ENCODE measurements at places on chromosomes 5 and 9.
A peak's percentile ranks its signal among the peaks of the same experiment; 100 is the strongest.

DNA sequence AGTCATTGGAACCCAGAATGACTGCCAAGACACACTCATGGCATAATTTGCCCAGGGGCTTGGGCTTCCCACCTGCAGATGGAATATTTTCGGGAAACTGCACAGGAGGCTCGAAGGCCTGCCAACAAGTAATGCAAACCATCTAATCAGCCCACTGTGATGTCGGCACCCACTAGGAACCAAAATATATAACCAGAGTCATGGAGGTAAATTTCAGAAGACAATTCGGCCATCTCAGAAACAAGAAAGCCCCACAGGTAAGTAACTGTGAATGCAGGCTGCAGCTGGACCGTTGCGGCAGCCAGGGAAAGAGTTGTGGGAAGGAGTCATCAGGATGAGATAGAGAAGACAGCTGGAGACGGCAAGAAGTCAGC is 264.4 kb downstream of the SYK start:
- DNase-seq: no peak

DNA sequence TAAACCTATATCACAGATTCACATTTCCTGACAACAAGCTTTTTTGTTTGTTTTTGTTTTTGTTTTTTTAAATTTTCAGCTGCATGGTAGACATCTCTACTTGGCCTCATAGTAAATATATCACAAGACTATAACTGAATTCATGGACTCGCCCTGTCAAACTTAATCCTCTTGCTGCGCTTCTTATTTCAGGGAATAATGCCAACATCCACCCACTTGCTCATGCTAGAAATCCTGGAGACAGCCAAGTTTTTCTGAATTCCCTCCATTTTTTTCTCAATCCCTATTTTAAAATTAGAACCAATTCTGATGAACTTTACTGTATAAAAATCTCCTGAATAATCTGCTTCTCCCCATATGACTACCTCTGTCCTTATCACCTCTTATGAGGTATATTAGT is 283.6 kb upstream of the RPS23 start:
- DNase-seq: no peak

- no peak for DNase-seq
Observed at GRCh38 chr9:71916834-71917534, 5.5 kb downstream of the C9orf85 start.

GRCh38 chr5:122195802-122196394 is 66.6 kb downstream of the ZNF474 start:
- peak; percentile 79 for DNase-seq

- DNase-seq: no peak
Observed at GRCh38 chr5:78879516-78879915, 105.6 kb downstream of the ARSB start.

DNA sequence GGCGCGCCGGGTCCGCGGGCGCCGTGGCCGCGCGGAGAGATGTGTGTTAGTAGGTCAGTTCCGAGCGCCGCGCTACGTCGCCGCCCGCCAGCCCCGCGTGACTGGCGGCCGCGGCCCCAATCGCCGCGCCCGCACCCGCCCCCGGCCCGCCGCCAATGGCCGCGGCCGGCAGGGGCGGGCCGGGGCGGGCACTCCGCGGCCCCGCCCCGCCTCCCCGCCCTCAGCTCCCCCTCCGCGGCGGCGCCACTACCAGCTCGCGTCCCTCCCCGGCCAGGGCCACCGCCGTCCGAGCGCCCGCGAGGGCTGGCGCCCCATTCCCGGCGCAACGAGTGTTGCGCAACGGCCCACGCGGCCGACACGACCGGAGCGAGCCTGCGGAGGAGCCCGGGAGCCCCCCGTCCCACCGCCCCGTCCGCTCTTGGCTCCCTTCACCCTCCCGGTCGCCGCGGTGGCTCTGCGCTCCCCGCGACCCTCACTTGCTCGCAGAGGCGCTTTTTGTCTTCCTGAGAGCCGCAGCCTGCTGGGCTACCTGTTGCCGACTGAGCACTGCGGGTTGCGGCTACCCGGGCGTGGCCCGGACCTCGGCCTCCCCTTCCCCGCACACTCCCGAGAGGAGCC is at the start of gene NFIL3:
TSS of gene NFIL3 (minus strand) at position 48 of the 618 bp plus-strand sequence. CDS start 13,098 bp downstream, outside the sequence.
- DNase-seq: peak; percentile 72

DNA sequence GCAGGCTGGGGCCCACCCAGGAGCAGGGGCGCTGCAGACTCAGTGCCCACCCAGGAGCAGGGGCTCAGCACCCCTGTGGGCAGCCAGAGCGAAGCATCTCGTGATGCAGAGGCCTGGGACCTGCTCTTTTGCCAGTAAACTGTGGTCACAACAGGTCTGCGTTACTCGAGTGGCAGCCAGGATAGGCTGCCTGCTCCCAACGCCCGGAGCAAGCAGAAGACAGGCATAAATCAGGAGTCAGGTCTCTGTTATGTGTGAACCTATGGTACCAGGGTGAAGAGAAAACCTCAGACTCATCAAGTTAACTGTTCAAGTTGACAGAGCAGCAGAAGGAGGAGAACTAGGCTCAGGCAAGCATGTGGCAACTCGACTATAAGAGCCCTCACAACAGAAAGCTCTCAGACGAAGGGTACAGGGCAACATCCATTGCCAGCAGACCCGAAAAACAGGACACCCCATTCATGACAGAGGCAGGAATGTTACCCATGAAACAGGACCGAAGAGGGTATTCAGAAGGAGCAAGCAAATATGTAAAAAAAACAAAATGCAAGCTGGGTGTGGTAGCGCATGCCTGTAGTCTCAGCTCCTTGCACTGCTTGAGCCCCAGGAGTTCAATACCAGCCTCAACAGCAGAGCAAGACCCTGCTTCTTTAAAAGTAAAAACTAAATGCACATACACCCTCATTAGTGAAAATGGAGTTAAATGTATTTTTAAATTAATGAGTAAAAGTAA is 71.7 kb downstream of the GOLPH3 start:
- DNase-seq: no peak

GRCh38 chr5:35182910-35183535 is 47.3 kb downstream of the PRLR start:
- peak; percentile 43 for DNase-seq

DNA sequence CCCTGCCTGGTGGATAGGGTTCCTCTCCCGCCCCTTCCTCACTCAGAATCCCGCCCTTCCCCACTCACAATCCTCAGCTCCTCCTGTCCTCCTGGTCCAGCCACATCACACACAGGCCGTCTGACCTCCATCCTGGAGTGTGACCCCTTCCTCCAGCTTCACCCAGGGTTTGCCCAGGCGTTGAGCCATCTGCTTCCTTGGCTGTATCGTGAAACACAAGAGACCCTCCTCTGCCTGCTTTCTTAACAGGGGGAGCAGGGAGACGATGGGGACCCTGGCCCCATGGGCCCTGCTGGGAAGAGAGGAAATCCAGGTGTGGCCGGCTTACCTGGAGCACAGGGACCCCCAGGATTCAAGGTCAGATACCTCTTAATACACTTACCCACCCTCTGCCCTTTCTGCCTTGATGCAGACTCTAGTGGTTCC is 32.3 kb upstream of the ORM1 start:
- DNase-seq: no peak

DNA sequence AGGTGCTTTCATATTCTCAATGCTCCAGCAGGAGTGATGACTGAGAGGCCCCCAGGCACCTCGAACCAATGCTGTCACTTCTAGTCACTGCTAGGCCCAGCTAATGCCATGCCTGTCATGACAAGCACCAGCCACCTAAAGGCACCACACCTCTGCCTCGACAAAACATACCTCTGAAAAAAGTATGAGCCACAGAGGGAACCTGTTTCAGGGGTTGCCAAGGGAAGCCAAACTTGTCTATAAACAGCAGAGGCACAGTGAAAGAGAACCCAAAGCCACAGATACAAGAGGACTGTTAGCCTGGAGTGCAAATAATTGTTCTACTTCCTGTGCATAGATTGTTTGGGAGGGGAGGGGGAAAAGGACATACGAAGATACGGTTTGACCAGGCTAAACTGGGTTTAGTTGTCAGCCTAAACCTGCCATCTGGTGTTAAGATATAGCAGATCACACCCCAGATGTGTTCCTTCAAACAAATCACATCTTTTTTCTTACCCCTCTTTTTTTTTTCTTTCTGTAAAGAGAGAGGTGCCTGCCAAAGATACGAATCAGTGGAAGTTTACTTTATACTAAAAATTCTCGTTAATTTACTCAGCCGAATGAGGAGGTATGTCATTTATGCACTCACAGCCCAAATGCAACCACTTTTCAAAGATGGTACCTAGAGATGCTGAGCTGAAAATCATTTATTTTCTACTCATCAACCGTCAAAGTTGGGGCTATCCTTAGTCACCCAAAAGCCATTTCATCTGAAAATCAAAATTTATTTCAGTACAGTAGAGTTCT is 45.7 kb downstream of the BNC2 start:
- no peak for DNase-seq

DNA sequence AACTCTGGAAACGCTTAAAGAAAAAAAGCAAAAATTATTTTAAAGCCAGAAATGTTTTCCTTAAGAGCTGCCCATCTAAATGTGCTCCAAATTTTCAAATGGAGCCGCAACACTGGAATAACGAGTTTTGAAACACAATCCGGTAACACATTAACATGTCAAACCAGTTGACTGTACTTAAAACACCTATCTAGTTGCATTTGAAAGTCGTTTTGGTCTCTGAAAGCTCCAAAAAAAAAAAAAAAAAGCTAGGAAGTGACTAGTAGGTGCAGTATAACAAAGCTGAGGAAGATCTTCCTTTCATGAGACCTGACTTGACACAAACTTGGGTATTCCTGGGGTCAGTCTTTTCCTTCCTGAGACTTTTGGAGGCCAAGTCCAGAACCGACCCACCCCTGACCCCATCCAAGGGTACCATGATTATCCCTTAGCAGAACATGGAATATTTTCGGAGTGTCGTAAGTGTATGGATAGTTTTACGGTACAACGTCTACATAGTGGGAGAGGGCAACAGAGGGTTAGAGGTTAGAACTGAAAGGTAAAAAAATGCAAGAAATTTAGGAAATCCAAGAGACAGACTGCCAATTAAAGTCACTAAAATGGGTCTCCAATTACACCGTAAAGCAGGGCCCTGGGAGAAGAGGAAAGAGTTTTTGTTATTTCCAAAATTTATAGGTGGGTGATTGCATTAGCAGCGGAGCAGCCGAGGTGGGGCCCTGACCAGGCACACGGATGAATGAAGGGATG is 812 bp downstream of the CETN3 start:
- DNase-seq: peak; percentile 23

GRCh38 chr9:127555840-127556820 is 55.9 kb upstream of the STXBP1 start:
- no peak for DNase-seq

- DNase-seq: no peak
Observed at GRCh38 chr9:11128156-11128555, 515.4 kb upstream of the PTPRD start.

DNA sequence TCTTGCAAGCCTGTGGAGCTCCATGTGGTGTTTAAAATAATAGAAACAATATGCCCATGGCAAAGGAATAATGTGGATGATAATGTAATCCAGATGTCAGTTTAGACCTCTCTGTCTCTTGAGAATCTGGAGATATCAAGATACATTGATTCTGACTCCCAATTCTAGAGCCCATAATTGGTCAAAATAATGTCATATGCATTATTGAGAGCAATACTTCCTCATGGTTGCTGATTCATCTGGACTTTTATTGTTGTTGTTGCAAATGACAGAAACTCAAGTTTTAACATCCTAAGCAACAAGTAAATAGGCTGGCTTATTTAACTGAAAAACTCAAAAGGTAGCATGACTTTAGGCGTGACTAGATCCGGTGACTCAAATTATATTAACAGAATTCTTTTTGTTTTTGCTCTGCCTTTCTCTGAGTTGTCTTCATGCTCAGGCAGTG is 152.1 kb downstream of the PCSK1 start:
- no peak for DNase-seq

GRCh38 chr5:10328323-10328722 is 20.6 kb upstream of the CMBL start:
- no peak for DNase-seq

- no peak for DNase-seq
Observed at GRCh38 chr5:39755452-39755851, 330.7 kb upstream of the DAB2 start.

- DNase-seq: no peak
Observed at GRCh38 chr5:172701291-172701656, 60.2 kb downstream of the NEURL1B start.

DNA sequence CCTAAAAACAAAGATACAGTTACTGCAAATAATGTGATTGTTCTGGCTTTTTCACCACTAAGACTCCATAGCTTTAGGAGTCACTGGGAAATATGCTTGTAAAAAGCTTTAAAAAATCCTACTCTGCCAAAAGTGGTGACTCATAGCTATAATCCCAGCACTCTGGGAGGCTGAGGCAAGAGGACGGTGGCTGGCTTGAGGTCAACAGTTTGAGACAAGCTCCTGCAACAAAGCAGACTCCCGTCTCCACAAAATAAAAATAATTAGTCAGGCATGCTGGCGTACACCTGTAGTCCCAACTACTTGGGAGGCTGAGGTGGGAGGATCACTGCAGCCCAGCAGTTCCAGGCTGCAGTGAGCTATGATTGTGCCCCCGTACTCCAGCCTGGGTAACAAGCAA is 406.4 kb downstream of the HTR1A start:
- DNase-seq: no peak

- DNase-seq: no peak
Observed at GRCh38 chr5:96425443-96425842, 7.6 kb downstream of the PCSK1 start.

DNA sequence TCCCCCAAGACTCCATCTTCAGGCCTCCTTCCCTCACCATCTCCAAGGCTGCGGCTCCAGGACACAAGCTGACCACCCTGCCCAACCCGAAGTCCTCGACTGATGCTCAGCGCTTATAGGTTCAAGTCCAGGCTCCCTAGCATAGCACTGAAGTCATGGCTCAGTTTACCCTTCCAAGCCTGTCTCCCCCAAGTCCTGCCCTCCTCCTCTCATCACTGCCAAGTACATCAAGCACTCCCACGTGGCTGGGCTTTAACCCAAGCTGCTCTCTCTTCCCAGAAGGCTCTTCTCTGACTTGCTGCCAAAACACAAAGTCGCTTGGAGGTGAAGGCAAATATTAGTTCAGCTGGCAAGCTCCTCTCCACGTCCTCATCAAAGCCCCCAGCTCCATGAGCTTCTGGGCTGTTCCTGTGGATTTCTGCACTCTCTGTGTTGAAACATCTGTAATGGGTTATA is 22.1 kb upstream of the MARCHF6 start:
- DNase-seq: peak; percentile 56

DNA sequence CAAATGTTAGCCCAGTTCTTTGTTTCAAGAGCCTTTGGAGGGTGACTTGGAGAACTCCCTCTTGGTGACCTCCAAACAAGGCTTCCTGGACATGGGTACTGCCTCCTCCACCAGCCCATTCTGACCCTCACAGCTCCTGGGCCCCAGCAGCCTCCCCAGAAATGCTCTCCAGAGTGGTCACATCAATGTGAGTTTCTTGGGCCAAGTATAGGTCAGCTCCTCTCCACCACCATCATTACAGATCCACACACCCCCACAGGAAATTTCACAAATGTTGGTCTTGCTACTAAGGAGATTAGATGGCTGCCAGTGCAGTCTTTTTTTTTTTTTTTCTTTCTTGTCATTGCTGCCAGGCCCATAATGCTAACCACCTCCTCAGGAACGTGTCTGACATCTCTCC is 410.7 kb downstream of the DTWD2 start:
- no peak for DNase-seq

GRCh38 chr5:17172791-17173190 is 44.6 kb upstream of the BASP1 start:
- no peak for DNase-seq

GRCh38 chr5:168364151-168364661 is 72.8 kb downstream of the WWC1 start:
- no peak for DNase-seq

All from pons (tissue), 1 donor.